ENCODE measurements at places on chromosomes 1 and 21. TPM values are rescaled to one million over a fixed set of nuclear protein-coding genes. Genes with fewer than 3 reads are reported as not detected.

SYPL2 gene
- 0.28 TPM for total RNA-seq

PFKL gene
- total RNA-seq = 73.8 TPM

ERICH3 gene
- total RNA-seq = not detected

DNA sequence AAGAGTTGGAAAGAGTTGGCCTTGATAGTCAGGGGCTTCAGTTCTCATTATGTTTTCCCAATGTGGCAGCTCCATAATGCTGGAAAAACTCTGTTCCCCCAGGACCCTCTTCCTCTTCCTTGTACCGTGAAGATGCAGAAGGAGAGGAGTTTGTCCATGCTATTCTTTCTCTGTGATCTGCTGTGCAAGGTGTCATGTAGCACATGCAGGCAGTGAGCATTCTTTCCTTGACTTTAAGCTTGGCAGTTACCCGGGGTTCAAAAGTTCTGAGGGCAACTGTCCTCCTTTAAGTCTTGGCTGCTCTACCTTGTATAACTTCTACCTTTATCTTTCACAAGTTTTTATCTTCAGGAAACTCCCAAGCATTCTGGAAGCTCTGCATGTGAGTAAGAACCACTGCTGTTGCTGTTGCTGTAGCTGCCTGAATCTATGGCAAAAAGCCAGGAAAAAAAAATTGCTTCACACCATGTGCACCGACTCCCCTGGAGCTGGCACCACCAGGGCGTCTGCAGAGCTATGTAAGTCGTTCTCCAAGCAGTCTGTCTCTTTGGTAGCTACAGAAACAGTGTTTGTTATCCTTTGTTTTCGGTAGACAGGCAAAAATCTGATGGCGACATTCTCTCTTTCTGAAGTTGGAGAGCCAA is 42.7 kb upstream of the SLC16A1 start:
- DNase-seq = peak; percentile 4

- no peak for DNase-seq
Observed at GRCh38 chr1:187537936-187538335, 709.2 kb downstream of the PLA2G4A start.

DNA sequence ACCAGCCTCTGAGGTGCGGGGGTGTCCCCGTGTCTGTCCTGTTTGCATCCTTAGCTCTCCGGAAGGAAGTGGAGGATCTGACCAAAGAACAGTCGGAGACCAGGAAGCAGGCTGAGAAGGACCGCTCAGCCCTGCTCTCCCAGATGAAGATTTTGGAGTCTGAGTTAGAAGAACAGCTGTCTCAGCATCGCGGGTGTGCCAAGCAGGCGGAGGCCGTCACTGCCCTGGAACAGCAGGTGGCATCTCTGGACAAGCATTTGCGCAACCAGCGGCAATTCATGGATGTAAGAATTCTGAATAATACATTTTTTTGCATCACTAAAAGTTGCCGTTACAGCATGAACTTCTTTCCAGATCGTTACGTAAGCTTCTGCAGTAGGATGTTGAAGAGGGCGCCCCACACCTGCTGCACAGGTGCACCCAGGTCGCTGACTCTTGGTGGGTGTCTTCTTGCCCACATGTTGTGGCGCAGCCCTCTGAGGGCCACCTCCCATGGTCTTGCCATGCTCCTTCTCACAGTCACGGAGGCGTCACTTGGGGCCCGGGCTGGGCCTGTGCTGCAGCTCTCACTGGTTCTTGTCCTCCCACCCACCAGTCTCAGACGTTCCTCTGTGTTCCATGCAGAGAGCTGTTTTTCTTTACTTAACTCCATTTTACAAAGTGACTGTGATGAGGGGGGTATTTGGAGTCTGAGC is 61.3 kb upstream of the DIP2A start:
- DNase-seq = no peak

- DNase-seq = no peak
Observed at GRCh38 chr1:177346790-177347359, 176.1 kb downstream of the BRINP2 start.

DNA sequence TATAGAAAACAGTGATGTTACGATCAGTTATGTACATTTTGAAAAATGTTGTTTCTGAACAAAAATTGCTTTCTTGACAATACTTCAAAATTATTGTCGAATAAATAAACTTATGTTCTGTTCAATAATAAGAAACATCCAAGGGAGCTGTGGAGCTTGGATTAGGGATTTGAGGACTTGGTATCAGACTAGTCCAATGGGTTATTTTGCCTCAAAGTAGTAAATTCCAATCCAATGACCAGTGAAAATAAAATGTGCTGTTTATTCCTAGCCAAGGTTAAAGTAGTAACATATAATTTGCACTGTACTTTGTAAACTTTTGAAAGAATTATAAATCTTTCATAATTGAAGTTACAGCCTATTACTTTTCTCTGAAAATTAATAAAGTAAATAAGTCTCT is 79.1 kb upstream of the IVNS1ABP start:
- no peak for DNase-seq

GRCh38 chr1:39105061-39105840 is 79.1 kb downstream of the NDUFS5 start:
- no peak for DNase-seq

GRCh38 chr1:40451238-40451585 is 936 bp downstream of the ZFP69B start:
- no peak for DNase-seq

GRCh38 chr21:41359286-41359685 is 2.5 kb upstream of the MX2 start:
- no peak for DNase-seq

GRCh38 chr1:70518106-70518505 is 107.0 kb downstream of the CTH start:
- no peak for DNase-seq

DNA sequence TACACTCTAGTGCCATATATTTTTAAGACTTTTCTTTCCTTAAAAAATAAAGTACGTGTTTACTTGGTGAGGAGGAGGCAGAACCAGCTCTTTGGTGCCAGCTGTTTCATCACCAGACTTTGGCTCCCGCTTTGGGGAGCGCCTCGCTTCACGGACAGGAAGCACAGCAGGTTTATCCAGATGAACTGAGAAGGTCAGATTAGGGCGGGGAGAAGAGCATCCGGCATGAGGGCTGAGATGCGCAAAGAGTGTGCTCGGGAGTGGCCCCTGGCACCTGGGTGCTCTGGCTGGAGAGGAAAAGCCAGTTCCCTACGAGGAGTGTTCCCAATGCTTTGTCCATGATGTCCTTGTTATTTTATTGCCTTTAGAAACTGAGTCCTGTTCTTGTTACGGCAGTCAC is 25.2 kb downstream of the PSEN2 start:
- DNase-seq = no peak

- no peak for DNase-seq
Observed at GRCh38 chr21:37828991-37829390, 87.3 kb downstream of the KCNJ6 start.

DNA sequence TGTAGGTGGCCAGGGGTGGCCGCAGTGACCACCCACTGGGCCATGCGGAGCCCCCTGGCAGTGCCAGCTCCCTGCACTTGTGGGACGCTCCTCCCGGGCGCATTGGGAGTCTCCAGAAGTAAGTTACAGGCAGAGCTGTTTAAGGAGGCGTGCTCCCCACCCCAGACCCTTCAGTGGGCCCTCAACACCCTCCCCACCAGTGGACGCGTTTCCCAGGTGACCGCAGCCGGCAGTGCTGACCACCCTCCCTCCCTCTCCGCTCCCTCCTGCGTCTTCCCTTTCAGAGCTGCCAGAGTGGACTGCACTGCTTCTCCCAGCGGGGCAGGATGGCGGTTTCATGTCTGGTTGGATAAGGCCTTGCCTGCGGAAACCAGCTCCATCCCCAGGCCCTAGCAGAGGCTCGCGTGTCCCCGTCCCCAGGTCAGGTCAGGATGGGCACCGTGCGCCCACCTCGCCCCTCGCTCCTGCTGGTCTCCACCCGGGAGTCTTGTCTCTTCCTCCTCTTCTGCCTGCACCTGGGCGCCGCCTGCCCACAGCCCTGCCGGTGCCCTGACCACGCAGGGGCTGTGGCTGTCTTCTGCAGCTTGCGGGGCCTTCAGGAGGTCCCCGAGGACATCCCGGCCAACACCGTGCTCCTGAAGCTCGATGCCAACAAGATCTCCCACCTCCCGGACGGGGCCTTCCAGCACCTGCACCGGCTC is 1.1 kb downstream of the LRRC3 start:
- DNase-seq = no peak

All from PC-9 (cell line).